ENCODE measurements at places on chromosomes 2 and 18. TPM values are rescaled to one million over a fixed set of nuclear protein-coding genes. Genes with fewer than 3 reads are reported as not detected.
A peak's percentile ranks its signal among the peaks of the same experiment; 100 is the strongest.

- no peak for DNase-seq
Observed at GRCh38 chr2:47022186-47022765, 106.7 kb upstream of the MCFD2 start.

DNA sequence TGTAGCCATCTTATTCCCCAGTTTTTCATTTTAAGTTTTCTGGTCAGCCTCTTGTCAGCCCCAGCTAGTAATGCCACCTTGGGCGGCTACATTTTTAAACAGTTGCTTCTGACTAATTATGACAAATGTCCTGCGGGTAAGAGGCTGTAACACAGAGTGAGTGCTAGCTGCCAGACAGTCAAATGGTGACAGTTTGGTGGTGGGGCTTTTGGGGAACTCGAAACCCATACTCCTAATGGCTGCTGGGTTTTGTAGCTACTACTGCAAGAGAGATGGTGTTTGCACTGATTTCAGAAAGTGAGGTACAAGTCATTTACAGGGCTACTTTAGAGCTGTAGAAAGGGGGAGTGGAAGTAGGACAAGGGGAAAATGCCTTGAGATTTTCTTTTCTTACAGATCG is 48.2 kb downstream of the ZCCHC2 start:
- no peak for DNase-seq

- no peak for DNase-seq
Observed at GRCh38 chr2:76050196-76050595, 339.5 kb upstream of the GCFC2 start.

DNA sequence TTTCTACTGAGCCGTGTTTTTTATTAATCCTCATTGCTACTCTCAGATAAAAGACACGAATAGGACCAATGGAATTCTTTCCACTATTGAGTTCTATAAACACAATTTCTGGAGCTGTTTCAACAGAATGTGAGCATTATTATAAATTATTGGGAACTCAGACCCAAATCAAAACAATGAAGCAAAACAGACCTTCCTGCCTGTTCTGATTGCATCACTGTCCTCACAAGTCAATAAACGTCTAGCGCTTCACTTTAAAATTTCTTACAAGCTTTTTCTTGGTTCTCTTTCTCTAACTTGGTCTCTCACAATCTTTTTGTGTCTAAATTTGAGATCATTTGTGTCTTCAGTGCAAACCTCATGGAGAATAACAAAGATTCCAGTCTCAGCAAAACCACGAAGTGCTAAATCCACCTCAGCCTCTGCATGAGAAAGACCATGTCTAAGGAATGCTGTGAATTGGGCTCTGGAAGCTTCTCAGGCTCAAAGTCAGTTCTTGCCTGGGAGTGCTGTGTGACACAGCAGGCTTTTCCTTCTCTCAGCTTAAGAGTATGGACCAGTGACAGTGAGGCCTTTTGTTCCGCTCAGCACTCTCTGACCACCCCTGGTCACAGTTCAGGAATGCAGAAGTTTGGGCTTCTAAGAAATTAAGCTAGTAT is 22.8 kb downstream of the ARHGAP28 start:
- DNase-seq: peak; percentile 17

DNA sequence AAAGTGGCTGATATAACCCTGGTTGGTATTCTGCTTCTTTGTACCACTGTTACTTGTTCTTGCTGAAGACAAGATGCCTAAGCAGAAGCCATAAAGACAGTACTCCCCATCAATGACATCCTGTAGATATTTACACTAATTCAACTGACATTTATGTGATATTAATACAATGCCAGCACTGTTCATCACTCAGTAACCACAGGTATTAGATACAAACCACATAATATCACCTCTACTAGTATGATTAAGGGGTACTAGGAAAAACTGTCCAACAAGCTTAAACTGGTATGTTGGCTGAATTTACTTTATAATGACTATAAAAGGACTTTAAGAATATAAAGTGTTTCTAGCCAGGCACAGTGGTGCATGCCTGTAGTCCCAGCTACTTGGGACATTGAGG is 65.8 kb downstream of the RTN4 start:
- peak; percentile 25 for DNase-seq

- no peak for DNase-seq
Observed at GRCh38 chr2:30359644-30360167, 87.3 kb upstream of the LCLAT1 start.

- peak; percentile 81 for DNase-seq
Observed at GRCh38 chr2:156087875-156088274, 244.6 kb downstream of the NR4A2 start.

DNA sequence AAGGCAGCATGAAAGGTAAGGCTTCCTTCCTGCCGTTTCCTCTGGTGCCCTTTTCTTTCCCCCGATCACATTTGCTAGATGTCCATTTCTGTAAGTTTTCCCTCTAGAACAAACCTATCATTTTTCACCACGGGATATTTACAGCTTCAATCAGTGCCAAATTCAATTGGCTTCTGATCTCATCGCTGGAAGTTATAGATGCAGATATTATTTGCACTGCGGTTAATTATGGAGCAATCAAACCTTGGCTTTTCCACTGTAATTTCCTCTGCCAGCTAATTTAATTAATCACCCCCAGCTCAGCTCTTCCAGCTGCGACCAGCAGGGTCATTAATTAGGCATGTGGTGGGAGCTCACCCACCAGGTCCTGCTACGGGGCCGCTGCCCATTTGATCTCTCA is 86.1 kb downstream of the GBX2 start:
- no peak for DNase-seq

GRCh38 chr2:121192576-121192975 is 92.4 kb downstream of the TFCP2L1 start:
- DNase-seq: no peak

- DNase-seq: no peak
Observed at GRCh38 chr2:206456078-206456754, 12.9 kb downstream of the ADAM23 start.

DNA sequence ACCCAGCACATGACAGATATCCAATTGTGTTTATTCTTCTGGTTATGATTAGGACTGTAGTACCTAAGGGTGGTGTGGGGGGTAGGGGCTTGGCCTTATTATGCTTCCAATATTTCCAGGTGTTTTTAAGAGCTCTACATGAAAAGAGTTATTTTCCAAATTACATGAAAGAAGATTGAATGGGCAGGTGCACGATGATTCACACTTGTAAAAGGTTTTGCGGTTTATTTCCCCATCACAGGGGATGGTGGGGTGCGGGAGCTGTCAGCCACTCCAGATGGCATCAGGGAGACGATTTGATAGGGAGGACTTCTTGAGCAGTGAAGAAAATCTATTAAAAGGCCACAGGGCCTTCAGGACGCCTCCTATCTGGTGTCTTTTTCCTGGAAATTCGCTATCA is 15.1 kb upstream of the CCBE1 start:
- DNase-seq: no peak

GRCh38 chr2:241358470-241358869 is 2.4 kb downstream of the FARP2 start:
- DNase-seq: no peak

GRCh38 chr2:223314811-223315210 is 262.8 kb downstream of the KCNE4 start:
- no peak for DNase-seq

DNA sequence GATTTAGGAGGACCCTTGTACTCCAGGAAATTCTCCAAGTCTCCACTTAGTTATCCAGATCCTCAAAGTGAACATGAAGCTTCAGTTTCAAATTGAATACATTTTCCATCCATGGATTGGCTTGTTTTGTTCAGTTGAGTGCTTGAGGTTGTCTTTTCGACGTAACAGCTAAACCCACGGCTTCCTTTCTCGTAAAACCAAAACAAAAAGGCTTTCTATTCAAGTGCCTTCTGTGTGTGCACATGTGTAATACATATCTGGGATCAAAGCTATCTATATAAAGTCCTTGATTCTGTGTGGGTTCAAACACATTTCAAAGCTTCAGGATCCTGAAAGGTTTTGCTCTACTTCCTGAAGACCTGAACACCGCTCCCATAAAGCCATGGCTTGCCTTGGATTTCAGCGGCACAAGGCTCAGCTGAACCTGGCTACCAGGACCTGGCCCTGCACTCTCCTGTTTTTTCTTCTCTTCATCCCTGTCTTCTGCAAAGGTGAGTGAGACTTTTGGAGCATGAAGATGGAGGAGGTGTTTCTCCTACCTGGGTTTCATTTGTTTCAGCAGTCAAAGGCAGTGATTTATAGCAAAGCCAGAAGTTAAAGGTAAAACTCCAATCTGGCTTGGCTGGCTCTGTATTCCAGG is at the start of gene CTLA4:
CTLA4 (plus strand) TSS at position 211 of the 640 bp plus-strand sequence; CDS start at position 383, 172 bp downstream.
- DNase-seq: no peak

DNA sequence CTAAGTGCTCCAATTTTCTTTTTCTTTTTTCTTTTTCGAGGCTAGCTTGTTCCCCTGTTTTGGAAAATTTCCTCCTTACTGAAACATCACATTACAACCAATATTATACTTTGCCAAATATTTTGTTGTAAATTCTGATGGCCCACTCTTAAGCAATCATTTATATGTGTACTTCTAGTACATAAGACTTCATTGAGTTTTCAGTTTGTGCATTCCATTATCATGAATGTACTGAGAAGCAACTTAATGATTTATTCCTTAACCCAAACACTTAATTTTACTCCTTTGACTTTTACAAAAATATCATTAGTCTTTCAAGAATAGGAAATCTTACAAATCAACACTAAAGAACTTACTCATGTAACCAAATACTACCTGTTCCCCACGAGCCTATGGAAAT is 242.4 kb downstream of the ARHGAP15 start:
- DNase-seq: no peak

GRCh38 chr2:121152861-121153260 is 132.1 kb downstream of the TFCP2L1 start:
- DNase-seq: no peak

DNA sequence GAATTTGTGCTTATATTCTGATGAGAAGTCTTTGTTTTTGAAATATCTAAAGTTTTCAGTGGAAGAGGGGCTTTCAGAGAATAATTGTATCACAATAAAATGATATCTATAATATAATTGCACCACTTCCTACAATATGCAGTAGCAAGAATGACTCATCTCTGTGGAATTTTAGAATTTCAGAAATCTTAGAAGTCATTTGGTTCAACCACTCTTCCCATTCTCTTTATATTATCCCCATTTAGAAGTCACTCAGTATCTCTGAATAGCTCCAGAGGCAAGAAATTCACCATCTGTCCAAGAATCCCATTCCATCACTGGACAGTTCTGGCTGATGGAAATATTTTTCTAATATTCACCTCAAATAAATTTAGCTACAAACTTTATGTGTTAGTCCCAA is 59.3 kb upstream of the CCDC68 start:
- peak; percentile 72 for DNase-seq

GRCh38 chr2:128639693-128640092 is 321.0 kb upstream of the HS6ST1 start:
- no peak for DNase-seq

DNA sequence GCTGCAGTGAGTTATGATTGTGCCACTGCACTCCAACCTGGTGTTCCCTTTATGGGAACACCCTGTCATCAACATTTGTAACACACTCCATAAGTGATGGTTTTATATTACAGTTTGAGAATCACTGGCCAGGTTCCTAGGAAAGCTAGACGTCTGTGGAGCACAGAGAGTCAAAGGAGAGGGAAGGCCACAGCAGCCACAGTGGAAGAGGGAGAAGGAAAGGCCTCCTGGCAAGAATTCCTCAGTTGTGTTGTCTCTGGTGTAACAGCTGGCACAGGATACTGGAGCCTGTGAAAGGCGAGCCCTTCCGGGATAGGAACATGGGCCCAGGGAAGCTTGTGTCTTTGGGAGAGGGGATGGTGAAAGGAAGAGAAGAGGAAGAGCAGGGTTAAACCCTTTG is 360.5 kb upstream of the PIK3C3 start:
- no peak for DNase-seq

- peak; percentile 92 for DNase-seq
Observed at GRCh38 chr2:232260075-232260474, 118.5 kb upstream of the ALPP start.

DNA sequence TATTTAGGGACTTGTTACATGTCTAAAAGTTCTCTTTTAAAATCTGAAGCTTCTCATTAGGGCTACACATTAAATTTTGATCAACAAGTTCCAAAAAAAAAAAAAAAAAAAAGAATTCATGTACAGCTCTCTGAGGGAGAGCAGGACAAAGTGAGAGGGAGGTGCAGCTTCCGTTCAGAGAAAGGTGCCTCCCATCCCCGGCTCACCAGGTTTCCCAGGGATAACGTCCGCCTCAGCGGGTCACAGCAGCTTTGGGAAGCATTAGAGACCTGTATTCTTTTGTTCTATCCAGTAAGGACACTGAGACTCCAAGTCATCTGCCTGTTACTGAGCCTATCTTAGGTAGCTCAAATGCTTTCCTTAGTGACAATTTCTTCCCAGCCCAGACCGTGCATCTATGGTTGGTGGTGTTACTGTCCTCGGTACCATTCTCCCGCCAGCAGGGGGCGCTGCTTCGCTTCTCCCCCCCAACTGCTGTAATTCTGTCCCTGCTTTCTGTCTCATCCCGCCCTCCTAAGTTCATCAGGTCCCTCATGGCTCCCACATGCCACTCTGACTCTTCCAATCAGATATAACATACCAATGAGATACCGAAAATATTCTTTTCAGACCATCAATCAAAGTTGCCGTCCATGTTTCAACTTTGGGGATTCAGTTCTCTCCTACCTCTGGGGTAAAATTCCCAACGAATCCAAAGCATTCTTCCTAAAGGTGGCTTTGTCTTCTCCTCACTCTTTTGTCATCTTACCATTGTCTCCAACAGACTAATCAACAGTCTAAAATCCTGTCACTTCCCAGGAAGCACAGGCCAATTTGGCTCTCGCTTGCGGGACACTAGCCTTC is 466.5 kb downstream of the METTL4 start:
- DNase-seq: peak; percentile 72

- peak; percentile 41 for DNase-seq
Observed at GRCh38 chr2:237141571-237142051, 55.9 kb downstream of the COPS8 start.

DNA sequence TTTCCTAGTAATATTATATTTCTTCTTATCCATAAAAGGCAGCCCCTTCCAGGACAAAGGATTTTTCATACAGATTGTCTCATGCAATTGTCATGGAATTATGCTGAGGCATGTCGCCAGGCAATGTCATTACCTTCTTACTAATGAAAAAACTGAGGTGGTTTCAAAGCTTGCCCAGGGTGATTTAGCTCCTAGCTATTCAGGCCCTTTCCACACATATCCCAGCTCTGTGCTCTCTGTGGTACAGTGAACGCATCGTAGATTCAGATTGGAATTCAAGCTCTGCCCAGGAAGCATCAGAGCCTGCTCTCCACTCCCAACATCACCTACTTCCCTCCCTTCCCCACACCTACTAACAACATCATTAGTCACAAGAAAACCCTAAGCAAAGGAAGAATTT is 60.1 kb downstream of the ATP8B1 start:
- peak; percentile 10 for DNase-seq

GRCh38 chr2:120750488-120751210 is 15.0 kb downstream of the GLI2 start:
- DNase-seq: no peak

ASPRV1 gene
- total RNA-seq: 0.10 TPM

ANKRD36 gene
- 17.2 TPM for total RNA-seq

RESP18 gene
- total RNA-seq: not detected

MSGN1 gene
- total RNA-seq: not detected

TSPYL6 gene
- not detected for total RNA-seq

UGT1A3 gene
- total RNA-seq: not detected

CPLX4 gene
- total RNA-seq: not detected

SULT1C4 gene
- not detected for total RNA-seq

FN1 gene
- total RNA-seq: 15.5 TPM

STON1 gene
- total RNA-seq: 2.5 TPM

CAPN13 gene
- total RNA-seq: not detected

HOXD3 gene
- 1.0 TPM for total RNA-seq

KLF11 gene
- total RNA-seq: 18.7 TPM

COLEC11 gene
- total RNA-seq: not detected

TBC1D8 gene
- total RNA-seq: 4.9 TPM

CDKL4 gene
- total RNA-seq: 0.10 TPM

ANKRD30BL gene
- not detected for total RNA-seq

Data from A172 (cell line).